Left forelimb (tissue), 1 donor: ENCODE measurements at places on chromosomes 12 and 14.

GRCh38 chr12:29155079-29155478, 6.0 kb downstream of the FAR2 start:
- no peak for DNase-seq

GRCh38 chr12:22981711-22982110, 356.7 kb downstream of the ETNK1 start:
- no peak for DNase-seq

GRCh38 chr14:29799464-29800095, 128.1 kb downstream of the PRKD1 start:
- no peak for DNase-seq

DNA sequence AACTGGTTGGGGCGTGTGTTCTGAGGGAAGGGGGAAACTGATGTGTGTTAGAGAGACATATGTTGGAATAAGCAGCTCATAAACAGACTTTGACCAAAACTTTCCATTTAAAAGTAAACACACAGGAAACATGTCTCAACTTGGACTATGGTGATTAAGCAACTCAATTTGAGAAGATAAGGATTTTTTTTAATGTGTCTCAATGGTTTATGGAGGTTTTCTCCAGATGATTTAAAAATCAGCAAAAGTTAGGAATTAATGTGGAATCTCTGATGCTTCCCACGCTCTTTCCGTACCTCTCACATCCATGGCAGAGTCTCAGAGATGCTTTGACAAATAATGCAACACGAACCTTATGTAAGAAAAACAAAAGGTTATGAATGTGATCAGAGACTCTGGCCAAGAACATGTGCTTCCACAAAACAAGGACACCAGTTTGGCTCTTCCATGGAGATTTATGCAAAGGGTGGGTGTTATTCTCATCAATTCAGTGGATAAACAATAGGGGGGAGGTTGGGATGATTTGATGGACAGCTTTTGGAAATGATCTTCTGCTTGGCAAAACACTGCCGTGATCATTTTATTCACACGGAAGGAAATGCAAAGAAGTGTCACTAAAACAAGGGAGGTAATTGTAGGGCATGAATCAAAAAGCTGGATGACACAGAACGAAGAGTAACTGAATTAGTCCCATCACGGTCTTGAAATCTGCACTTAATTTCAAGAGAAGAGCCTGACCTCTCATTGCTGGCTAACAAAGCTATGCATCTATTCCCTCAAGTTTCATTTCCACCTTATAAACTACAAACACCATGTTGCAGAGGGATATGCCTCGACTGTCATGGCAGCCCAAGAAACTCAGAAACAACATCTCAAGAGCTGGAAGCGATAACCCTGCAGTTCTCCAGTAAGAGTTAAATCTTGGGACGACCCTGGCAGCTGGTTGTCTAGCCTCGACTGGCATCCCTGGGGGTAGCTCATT, 76.5 kb downstream of the FOXN3 start:
- no peak for DNase-seq

DNA sequence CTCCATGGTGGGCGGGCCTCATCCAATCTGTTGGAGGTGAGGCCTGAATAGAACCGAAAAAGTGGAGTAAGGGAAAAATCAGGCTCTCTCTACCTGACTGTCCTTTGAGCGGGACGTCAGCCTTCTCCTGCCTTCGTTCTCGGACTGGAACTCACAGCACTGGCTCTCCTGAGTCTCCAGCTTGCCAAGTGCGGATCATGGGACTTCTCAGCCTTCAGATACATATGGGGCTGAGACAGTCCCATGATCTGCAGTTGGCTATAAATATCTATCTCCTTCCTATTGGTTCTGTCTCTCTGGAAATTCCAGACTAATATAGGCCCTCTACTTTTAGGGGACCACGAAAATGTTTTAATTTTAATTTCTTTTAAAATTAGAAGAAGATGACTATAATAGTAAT, 29.7 kb upstream of the PLEK2 start:
- no peak for DNase-seq
